ENCODE measurements at places on chromosomes 16 and 17.

- no peak for DNase-seq
These were observed 41.7 kb downstream of the SYNRG start for GRCh38 chr17:37567538-37567937.

DNA sequence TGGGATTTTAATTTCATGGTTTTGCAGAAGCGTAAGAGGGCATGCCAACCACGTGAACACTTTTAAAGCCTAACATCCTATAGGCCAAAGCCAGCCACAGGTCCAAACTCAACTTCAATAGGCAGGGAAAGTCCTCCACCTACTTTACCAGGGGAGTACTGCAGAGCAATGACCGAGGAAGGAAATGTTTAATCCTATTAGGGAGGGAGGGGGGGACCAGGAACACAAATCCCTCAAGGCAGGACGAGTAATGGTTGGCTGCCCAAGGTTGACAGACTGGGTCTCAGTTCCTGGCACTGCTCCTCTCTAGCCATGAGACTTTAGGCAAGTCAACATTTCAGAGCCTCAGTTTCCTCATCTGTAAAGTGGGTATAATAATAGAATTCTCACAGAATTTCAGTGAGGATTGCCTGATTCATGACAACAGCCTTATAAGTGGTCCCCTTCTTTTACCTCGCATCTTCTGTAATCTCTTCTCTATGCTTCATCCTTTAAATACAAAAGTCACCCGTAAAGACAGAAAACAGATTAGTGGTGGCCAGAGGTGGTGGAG lies 315.8 kb downstream of the HAPSTR1 start:
- DNase-seq = no peak

- DNase-seq = no peak
These were observed 1.6 kb downstream of the CPNE7 start for GRCh38 chr16:89577055-89577759.

- DNase-seq = no peak
These were observed 13.0 kb downstream of the ACTG1 start for GRCh38 chr17:81499601-81499970.

GRCh38 chr16:10466313-10466712 lies 80.5 kb downstream of the ATF7IP2 start:
- DNase-seq = no peak

GRCh38 chr17:5391678-5392077 lies 27.8 kb downstream of the NUP88 start:
- DNase-seq = no peak

DNA sequence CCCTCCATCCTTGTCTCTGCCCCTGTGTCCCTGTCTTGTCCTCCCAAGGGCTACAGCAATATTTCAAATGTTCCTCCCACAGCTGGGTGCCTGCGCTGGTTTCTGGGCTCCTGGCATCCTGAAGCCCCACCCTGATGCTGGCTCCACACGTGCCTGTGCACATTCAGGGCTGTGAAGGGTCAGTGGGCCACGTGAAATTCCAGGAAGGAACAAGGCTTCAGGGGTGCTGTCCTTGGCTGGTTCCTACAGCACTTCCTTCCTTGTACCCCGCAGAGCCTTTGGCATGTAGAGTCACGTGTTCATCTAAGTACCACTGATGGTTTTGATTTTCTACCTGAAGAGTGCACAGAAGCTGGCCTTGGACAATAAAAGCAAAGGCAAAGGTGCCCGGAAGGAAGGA lies 57.7 kb upstream of the NLK start:
- DNase-seq = no peak

- DNase-seq = no peak
These were observed 154.3 kb downstream of the KATNIP start for GRCh38 chr16:27704252-27704651.

GRCh38 chr17:59601130-59601529 lies 18.6 kb upstream of the CLTC start:
- no peak for DNase-seq

DNA sequence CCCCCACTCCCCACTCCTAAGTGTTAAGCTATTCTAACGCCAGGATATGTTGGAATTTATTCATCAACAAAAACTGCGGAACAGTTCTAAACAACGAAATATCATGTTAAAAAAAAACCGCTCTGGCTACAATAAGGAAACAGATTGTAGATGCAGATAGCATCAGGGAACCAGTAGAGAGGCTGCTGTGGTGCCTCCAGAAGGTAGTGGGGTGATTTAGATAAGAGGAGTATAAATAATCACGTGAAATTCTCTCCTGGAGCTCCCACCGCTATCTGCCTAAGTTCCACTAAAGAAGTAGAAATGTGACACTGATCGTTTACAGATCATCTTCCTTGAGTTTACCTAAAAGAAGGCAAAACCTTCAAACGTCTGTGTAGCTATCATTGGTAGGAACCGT lies 8.0 kb downstream of the AHSP start:
- DNase-seq = no peak

DNA sequence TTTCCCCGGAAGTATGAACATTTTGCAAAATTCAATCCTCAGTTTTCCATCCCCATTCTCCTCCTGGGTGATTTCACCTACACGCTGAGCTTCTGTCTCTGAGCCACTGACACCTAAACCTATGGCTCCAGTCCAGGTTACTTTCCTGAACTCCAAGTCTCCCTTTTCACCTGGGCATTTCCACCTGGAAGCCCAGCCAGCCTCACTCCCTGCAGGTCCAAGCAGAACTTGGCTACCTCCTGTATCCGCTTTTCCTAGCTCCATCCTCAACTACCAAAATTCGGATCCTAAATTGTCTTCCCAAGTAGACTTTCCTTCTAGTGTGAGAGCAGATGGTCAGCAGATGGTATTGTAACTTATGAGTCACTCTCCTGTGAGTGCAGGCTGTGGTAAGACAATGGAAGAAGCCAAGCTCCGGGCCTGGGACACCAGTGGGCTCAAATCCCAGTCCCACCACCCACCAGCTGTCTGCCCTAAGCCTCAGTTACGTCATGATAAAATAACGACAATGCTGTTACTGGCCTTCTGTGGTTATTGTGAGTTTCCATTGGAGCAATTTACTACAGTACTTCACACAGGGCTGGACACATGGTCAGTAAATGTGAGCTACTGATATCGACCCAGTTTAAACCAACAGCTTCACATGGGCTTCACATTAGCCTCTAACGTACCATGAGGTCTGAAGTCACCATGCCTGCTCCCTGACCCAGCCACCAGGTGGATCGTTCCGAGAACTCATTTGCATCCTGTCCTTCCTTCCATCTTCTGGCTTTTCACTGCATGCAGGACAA lies 33.3 kb downstream of the PECAM1 start:
- no peak for DNase-seq

DNA sequence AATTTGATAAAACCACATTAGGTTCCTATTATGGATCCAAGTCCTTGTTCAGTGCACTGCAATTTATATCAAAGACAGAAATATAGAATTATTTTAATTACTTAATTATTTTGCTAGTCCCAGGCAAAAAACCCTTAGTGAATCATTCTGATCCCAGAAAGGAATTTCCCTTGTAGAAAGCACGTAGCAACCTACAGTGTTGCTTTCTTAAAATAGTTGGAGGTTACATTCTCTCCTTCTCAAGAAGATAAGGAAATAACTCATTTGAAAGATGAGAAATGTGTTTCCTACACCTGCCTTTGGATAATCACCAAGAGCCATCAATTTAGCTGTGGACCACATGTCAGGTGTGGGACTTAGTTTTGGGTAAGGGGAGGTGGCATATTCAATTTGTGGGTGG lies 434.9 kb downstream of the SHISA9 start:
- no peak for DNase-seq

DNA sequence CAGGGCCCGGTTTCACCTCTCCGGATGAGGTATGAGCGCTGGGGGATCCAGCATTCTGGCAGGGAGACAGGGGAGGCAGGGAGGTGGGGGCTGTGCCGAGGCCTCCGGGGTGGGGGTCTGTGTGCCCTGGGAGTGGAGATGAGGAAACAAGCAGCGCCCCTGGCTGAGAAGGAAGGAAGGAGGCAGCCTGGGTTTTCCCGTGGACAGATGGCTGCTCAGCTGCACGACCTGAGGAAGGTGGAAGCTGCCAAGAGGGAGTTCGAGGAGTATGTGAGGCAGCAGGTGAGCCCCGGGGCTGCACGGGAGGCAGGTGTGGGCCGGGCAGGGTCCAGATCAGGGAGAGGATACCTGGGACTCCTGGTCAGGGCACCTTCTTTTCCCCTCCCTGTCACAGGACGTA lies 4.3 kb downstream of the RNF112 start:
- no peak for DNase-seq
